ENCODE measurements at places on chromosomes 16 and 17. TPM values are rescaled to one million over a fixed set of nuclear protein-coding genes. Genes with fewer than 3 reads are reported as not detected.

GRCh38 chr16:83336603-83337002, 471.2 kb upstream of the HSBP1 start:
- no peak for DNase-seq

GRCh38 chr17:2931876-2932275, 131.5 kb downstream of the OR1D5 start:
- no peak for DNase-seq

DNA sequence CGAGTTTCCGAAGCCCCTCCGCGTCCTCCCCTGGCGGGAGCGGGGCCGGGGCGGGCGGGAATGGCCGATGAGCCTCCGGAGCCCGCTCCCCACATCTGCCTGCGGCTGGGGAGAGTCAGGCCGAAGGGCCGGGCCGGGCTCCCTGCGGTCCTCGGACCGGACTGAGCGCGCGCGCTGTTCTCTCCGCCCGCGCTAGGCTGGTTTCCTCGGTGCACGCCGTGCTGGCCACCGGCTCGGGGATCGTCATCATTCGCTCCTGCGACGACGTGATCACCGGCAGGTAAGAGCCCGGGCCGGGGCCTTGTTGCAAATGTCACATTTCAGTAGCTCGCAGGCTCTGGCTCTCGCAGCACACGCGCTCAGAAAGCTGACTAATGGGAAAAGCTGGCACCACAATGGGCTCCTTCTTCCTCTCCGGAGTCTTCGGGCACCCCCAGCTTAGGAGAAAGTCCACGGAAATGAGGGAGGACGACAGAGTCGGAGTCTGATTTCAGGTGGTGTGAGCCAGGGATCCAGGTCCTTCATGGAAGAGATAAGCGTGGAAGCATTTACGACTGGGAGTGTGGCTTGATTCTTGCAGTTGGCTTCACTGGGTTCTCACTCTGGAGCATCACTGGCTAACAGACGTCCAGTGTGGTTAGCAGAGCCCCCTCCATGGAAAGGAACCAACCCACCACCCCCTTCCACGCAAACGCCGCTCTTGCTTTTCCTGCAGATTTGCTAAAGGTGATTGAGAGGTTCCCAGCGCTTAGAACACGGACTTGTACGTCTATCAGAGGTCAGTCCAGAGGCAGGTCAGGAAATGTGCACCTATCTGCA, 715 bp downstream of the TLCD3A start:
- peak; percentile 61 for DNase-seq

GRCh38 chr17:45311401-45311759, 5.4 kb downstream of the MAP3K14 start:
- DNase-seq = no peak

GRCh38 chr17:81831957-81832607, 1.0 kb downstream of the MCRIP1 start:
- peak; percentile 61 for DNase-seq

GRCh38 chr17:73434154-73434553, 122.4 kb upstream of the CDC42EP4 start:
- no peak for DNase-seq

GRCh38 chr17:44324571-44325275, at the start of gene SLC25A39:
Gene SLC25A39, minus strand, starts transcription at chr17:44324823. Its CDS starts 1,261 bp downstream, at chr17:44323562.
- DNase-seq = peak; percentile 97

- peak; percentile 68 for DNase-seq
Observed at GRCh38 chr16:84735849-84736586, 36.2 kb downstream of the USP10 start.

DNA sequence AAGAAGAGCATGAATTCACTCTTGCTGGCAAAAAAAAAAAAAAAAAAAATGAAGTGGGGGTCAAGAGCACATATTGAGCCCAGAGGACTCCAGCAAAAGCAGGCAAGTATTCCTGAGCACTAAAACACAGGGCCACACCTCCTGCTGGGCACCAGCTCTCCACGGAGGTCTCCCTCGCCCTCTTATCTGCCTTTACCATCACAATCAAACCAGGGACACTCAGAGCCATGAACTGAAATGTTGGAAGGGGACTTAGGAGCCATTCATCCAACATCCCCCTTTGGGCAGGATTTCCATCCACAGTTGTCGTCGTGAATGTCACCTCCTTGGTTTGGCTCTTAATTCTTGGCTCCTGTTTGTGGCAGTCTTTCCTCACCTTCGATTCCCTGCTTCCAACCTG, 89.8 kb upstream of the GNAO1 start:
- DNase-seq = no peak

GRCh38 chr17:74368341-74369081, 1.2 kb downstream of the GPR142 start:
- DNase-seq = peak; percentile 82

- DNase-seq = peak; percentile 65
Observed at GRCh38 chr17:43418441-43419374, 19.9 kb downstream of the ARL4D start.

DNA sequence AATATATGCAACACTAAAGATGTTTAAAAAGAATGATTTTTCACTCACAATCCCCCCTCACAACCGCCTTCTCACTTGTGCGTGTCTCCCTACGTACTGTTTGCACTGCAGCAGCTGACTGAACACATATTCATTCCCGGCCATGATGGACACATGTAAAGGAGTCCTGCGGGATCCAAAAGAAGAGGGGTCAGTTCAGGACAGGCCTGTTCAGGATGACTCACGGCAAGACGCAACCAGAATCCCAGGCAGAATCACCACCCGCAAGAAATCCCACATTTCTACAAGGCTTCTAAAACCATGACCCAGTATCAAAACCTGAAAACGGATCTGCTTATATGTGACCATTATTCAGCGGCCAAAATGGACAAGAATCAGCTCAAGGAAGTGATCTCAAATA, 52.3 kb downstream of the CYB5D2 start:
- no peak for DNase-seq

- no peak for DNase-seq
Observed at GRCh38 chr17:80388175-80388574, 26.8 kb upstream of the ENDOV start.

DNA sequence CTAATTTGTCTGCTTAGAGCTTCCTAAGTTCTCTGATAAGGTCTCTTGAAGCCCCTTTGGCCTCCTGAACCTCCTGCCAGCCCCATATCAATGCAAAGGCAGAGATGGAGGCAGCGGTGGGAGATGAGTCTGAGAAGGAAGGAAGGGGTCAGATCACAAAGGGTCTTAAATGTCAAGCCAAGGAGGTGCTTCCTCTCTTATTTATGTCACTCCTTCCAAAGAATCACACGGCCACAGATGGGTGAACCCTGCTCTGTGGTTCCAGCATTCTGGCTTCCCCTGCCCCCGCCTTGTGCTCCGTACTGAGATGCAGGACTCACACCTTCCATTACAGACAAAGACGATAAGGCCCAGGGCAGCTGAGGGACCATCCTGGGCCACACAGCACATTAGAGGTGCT, 96.3 kb downstream of the GSG1L start:
- DNase-seq = no peak

DNA sequence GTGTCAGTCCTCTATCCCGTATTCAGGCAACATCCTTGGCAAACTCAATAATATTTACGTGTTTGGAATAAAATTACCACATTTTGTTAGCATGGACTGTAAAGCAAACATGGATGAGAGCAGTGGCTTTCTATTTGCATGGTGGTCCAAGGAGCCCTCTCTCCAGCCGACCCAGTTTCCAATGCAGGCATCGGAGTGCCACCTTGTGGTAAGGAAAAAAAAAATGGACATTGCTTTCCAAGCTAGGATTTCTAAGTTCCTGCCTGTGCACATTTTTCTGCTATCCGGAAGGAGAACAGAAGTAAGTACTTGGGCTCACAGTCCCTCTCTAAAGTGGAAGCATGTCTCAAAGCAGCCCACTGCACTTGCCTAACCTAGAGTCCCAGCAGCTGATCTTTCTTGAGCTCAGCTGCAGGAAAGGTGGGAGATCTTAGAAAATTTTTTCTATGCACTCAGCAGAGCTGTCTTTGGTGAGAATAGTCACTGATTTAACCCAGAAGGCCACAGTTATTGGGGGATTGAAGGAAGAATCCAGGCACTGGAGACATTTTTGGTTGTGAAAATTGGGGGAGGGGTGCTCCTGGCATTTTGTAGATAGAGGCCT, 46.0 kb upstream of the ERCC4 start:
- DNase-seq = no peak

- DNase-seq = peak; percentile 62
Observed at GRCh38 chr17:16512011-16512410, 20.0 kb upstream of the LRRC75A start.

DNA sequence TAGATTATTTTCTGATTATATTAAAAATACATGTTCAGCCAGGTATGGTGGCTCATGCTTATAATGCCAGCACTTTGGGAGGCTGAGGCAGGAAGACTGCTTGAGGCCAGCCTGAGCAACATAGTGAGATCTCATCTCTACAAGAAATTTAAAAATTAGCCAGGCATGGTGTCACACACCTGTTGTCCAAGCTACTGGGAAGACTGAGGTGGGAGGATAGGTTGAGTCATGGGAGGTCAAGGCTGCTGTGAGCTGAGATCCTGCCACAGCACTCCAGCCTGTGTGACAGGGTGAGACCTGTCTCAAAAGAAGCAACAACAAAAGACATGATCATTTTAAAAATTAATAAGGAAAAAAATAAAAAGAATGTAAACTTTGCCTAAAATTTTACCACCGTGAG, 40.7 kb downstream of the PRAC1 start:
- no peak for DNase-seq

DNA sequence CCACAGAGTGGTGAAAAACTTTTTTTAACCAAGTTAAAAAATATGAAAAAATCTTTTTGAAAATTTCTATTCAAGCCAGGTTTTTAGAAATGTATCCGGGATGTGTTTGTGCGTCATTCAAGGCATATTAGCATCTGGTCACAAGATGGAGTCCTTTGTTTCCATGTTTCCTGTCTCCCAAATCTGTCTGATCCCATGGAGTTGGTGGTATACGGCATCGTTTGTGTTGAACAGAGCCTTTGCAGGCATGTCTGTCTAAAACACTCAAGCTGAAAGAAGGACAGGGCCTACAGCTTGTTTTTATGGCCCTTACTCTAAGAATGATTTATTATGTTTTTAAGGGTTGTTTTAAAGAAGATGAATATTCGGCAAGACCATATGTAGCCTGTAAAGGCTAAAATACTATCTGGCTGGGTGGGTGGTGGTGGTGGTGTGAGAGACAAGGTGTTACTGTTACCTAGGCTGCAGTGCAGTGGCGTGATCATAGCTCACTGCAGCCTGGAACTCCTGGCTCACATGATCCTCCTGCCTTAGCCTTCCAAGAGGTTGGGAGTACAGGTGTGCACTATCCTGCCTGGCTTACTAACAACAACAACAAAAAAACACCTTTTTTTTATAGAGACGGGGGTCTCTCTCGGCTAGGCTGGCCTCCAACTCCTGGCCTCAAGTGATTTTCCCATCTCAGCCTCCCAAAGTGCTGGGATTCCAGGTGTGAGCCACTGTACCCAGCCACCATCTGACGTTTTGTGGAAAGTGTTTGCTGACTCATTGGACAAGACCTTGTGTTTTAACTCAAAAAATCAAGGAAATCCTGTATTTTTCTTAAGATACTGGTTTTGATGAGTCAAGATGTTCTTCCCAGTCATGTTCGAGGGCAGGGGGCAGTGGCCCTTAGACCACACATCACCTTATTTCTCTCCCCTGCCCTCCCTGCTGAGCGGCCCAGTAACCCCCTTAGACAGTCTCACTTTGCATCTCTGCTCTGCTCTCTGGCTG, 52.2 kb downstream of the NDE1 start:
- DNase-seq = no peak

GRCh38 chr16:22770866-22771265, 43.1 kb upstream of the HS3ST2 start:
- DNase-seq = no peak

DNA sequence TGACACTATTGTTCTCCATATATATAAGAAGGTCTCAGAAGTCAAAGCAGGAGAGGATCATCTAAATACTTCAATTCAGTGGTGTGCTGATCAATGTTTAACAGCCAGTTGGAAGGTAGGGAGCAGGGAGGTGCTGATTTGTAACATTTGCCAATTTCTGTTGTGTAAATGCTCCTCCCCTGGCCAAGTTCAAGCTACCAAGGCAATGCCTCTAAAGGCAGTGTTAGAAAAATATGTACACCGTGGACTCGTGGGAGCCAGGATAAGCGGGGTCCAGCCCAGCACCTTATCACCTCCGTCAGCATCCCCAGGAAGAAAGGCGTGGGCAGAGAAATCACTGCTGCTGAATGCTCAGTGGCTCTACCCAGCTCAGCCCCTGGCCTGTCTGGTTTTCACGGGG, 75.3 kb upstream of the COX10 start:
- DNase-seq = no peak

- DNase-seq = peak; percentile 87
Observed at GRCh38 chr16:67430977-67431774, at the start of gene HSD11B2. Gene HSD11B2, plus strand, starts transcription at chr16:67431121. Its CDS starts 128 bp downstream, at chr16:67431249.

GRCh38 chr16:67963292-67963661, 5.2 kb downstream of the SLC12A4 start:
- DNase-seq = no peak

GRCh38 chr16:84687715-84688114, 12.1 kb upstream of the USP10 start:
- DNase-seq = no peak

GRCh38 chr16:54657058-54657708, 273.5 kb upstream of the IRX5 start:
- peak; percentile 72 for DNase-seq

DNA sequence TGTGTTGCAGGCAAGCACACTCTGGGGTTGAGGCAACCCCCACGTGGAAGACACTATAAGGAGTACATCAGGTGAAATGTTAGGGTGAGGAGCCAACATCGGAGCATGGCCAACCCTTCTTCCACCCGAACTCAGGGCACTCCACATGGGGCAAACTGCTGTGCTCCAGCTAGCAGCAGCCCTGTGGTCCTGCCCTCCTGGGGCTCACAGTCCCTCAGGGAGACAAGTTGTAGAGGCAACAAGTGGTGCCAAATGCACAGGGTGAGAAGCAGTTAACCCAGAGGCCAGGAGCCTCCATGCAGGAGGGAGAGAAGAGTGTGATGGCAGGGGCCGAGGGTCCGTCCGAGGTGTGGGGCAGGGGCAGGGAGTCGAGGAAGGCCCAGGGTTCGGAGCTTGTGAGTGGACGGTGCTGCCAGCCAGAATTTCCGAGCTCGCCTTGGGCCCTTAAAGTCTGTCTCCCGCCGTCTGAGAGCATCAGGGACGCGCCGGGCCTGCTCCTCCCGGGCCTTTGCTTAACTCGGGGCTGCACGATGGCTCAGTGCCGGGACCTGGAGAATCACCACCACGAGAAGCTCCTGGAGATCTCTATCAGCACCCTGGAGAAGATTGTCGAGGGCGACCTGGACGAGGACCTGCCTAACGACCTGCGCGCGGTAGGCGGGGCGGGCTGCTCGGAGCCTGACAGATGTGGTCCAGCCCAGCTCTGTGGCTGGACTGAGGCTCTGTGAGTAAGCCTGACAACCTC, 32.3 kb downstream of the ATPAF2 start:
- no peak for DNase-seq

The CLEC18A gene
- 3.6 TPM for total RNA-seq

The MRM1 gene
- 11.3 TPM for total RNA-seq

The CD7 gene
- not detected for total RNA-seq

The TBC1D26 gene
- total RNA-seq = not detected

The RBBP6 gene
- total RNA-seq = 130 TPM

The SCN4A gene
- total RNA-seq = not detected

The MCRIP1 gene
- 34.5 TPM for total RNA-seq

The EFNB3 gene
- 2.2 TPM for total RNA-seq

The EVI2A gene
- total RNA-seq = 4.5 TPM

The CACNG1 gene
- not detected for total RNA-seq

All from stomach (tissue), 19 donors.